ENCODE measurements at places on chromosomes 6 and 20.

- no peak for DNase-seq
These were observed 223.2 kb downstream of the SYNDIG1 start for GRCh38 chr20:24692446-24693200.

DNA sequence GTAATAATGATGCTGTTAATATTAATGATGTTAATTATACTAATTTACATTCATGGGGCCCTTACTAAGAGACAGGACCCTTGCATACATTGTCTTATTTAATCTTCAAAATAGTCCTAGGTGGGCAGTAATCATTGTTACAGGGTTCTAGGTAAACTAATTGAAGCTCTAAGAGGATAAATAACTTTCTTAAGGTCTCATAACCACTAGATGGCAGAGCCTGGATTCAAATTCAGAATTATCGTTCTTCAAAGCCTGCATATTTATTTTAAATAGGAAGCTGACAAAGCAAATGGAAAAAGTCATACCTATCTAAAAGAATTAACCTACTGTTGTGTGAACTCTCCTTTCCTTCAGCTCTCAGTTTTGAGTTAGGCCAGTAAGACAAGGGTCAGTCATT, 23.5 kb downstream of the PTCHD4 start:
- DNase-seq = no peak

GRCh38 chr6:8269872-8270454, 165.4 kb downstream of the SLC35B3 start:
- DNase-seq = no peak

DNA sequence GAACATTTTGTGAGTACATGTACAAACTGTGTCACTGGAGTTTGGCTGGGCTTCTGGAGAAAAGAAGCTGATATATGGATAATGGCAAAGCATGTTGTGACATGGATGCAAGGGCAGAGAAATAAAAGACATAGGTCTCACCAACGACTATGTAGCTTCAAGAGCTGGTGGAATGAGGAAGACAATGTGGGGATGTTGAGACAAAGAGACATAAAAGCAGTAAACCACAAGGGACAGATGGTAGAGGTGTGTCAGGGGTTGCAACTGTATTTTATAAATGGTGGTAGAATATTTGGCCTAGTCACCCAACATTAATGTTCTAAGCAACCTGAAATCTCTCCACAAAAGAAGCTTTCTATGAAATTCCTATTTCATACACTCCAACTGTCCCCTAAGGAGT, 199.0 kb downstream of the KCNQ5 start:
- no peak for DNase-seq

- DNase-seq = no peak
These were observed 55.9 kb downstream of the GPR6 start for GRCh38 chr6:110033749-110034666.

DNA sequence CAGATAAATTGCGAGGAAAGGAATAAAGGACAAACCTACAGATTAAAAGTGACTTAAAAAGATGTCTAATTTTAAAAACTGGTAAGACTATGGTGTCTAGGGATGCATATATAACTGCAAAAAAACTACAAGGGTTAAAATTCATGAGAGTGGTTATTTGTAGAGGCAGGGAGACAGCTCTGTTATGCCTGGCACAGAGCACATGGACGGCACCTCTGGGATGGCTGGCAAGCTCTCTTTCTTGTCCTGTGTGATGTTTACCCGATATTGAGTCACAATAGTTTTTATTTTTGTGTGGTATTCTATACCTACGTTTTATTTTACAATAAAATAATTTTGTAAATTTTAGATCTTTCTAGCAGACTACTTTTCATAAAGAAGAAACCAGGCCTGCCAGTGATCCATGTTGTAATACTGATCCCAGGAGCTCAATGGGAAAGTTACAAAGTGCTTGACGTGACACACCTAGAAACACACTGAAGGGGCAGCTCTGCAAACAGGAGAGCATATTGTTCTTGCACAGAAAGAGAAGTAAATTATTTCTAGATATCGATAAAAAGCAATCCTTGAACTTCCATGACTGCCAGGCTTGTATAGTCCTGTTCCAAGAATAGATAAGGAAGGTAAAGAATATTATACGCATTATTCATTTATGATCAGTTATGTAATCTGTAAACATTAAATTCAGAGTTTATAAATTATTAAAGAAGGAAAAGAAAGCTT, 290.0 kb downstream of the PTPRK start:
- DNase-seq = no peak

DNA sequence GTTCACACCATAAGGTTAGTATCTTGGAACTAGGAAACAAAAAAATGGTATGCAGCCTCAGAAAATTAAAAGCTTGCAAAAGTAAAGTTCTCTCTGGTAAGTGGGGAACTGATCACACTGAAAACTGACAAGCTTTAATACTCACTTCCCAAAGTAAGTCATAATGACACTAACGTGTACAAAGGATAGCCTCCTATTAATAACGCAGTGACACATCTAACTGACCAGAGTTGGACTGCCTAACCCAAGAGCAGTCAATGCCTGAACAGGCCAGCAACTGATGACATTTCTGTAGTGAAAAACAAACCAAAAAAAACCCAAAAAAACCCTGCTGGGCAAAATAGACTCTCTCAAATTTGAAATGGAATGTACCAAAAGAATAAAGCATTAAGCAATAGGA, 30.7 kb downstream of the CHD6 start:
- DNase-seq = no peak

DNA sequence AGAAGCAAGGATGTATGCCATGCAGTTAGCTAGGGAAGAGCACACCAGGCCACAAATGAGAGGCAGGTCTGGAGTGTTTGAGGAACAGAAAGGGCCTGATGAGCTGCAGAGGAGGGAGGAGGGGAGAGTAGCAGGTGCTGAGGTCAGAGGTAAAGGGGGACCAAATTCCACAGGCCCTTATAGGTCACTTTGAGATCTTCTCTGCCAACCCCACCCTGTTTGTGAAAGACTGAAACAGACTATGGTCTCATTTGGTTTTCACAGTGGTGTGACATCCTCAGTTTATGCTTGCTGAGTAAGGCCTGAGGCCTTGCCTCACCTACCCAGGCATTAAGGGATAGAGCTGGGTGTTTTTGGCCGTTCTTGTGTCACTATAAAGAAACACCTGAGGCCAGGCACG, 187.7 kb upstream of the MYLIP start:
- DNase-seq = no peak

- peak; percentile 48 for DNase-seq
These were observed 16.9 kb upstream of the PTCRA start for GRCh38 chr6:42898891-42899361.

GRCh38 chr6:15264412-15264811, 18.5 kb downstream of the JARID2 start:
- DNase-seq = no peak

DNA sequence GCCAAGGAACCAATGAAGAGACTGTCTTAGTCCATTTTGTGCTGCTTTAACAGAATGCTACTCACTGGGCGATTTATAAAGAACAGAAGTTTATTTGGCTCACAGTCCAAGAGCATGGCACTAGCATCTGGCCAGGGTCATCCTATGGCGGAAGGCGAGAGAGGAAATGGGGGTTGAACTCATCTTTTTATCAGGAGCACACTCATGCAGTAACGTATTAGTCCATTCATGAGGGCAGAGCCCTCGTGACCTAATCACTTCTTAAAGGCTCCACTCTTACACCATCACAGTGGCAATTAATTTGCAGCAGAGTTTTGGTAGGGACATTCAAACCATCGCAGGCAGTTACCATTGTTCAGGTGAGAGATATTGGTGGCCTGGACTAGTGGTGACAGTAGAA, 8.5 kb downstream of the ARFGEF2 start:
- DNase-seq = no peak

DNA sequence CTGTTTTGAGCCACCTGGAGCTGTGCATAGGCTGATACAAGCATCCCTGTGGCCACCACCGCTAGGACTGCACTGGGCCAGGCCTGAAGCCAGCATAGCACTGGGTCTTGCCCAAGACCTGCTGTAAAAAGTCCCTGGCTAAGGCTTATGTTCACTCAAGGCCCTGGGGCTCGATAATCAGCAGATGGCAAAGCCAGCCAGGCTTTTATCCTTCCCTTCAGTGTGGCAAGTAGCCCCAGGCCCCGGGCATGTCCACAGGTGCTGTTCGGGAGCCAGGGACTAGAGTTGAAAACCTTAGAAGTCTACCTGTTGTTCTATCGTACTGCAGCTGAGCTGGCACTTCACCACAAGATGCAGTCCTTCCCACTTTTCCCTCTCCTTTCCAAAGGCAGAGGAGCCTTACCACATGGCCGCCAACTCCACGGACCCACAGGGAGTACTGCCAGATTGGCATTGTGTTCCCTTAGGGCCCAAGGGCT, 226.4 kb upstream of the ZNF217 start:
- DNase-seq = no peak

DNA sequence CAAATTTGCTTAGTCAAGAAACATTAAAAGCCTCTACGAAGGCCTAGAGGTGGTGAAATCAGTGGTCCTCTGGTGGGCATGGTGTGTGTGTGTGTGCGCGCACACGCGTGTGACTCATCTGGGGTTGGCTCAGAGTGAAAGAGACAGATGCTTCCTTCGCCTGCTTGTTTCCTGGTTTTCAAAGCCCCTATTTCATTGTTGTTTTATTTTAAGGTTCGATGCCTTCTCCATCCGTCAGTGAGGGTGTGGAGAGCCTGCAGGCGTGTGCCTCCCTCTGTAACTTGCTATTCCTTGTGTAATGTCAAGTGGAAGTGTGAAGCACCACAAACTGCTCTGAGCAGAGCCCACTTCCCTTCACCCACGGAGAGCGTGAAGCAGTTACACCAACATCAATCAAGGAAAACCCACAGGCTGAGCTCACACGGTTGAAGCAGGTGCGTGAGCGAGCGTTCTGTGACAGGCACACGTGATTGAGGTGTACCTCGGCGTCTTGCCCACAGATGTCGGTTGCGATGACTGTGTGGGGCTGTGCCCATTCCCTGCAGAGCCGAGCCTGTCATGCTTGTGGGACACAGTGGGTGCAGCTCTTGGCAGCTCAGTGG, 233.9 kb downstream of the PRL start:
- peak; percentile 29 for DNase-seq

DNA sequence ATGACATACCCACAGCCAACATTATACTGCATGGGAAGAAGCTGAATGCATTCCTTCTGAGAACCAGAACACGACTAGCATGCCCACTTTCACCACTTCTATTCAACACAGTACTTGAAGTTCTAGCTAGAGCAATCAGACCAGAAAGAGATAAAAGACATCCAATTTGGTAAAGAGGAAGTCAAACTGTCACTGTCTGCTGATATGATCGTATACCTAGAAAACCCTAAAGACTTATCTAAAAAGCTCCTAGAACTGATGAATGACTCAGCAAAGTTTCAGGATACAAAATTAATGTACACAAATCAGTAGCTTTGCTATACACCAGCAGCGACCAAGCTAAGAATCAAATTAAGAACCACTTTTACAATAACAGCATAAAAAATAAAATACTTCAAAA, 60.5 kb downstream of the EYS start:
- no peak for DNase-seq

GRCh38 chr6:6926856-6927255, 180.9 kb upstream of the RREB1 start:
- DNase-seq = no peak

DNA sequence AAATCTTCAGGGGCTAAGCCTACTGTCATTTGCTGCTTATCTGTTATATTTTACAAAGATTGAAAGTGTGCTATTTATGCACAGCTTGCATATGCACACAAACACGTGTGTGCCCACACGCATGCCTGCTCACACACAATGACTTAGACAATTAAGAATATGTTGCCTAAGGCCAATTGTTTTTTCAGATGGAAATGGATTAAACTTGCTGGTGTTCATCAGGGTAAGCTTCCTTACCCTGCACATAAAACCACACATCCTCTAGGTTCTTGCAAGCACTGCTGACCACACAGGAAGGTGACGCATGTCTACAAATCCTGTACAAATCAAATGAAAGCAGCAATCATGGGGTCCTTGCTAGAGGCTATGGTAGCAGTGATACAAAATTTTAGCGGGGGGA, 58.4 kb downstream of the GJA10 start:
- DNase-seq = peak; percentile 41

- DNase-seq = no peak
These were observed 598.4 kb upstream of the ZNF337 start for GRCh38 chr20:26295006-26295405.

GRCh38 chr20:328027-328974, 2.9 kb downstream of the SOX12 start:
- no peak for DNase-seq

- DNase-seq = no peak
These were observed 181.0 kb downstream of the LRFN2 start for GRCh38 chr6:40406175-40406574.

- no peak for DNase-seq
These were observed 136.1 kb upstream of the SULF2 start for GRCh38 chr20:47921408-47921807.

DNA sequence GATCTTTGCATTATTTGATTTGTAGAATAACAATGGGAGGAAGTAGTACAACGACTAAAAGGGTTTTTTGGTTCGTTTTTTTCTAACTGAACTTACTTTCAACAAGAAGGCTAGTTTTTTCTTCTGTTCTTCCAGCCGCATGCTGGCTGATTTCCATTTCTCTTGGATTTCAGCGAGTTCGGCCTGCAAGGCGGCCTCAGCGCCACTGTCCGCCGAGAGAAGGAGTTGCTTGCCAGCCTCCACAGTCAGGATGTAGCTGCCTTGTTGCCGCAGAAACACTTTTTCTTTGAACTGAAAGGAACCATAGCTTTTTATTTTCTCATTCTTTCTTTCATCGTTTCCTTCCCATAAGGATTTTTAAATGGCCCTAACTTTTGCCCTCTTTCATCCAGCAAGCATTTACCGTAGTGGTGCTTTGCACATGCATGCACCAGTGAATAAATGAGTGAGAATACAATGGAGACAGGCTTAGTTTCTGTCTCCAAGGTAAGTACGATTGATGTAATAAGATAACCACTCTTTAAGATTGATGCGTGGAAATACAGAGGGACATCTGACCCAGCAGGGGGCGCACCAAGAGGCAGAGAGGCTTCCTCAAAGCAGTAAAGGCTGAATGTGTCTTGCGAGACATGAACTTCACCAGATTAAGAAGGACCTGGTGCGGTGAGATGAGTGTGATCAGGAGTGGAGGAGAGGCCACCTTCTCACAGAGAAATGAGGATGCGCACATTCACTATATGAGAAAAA, 398.8 kb downstream of the ESR1 start:
- peak; percentile 22 for DNase-seq

DNA sequence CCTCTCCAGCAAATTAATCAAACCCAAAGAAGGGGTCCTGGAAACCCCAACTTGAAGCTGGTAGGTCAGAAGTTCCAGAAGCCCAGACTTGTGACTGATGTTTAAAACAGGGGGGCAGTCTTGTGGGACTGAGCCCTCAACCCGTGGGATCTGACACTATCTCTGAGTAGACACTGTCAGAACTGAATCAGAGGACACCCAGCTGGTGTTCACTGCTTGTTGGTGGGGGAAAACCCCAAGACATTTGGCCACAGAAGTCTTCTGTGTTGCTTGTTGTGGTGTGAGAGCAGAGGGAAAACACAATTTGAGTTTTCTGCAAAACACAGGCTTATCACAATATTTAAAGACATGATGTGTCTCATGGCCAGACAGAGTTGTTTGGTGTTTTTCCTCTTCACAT, 29.9 kb downstream of the KIF13A start:
- no peak for DNase-seq

- no peak for DNase-seq
These were observed 35.7 kb upstream of the RBL1 start for GRCh38 chr20:37131486-37131885.

GRCh38 chr6:163539101-163539762, 124.7 kb downstream of the QKI start:
- no peak for DNase-seq

- DNase-seq = peak; percentile 45
These were observed 590 bp downstream of the SLCO4A1 start for GRCh38 chr20:62642666-62643520.
